ENCODE measurements at places on chromosomes 12 and 14.

GRCh38 chr12:108055141-108055540 is 73.9 kb upstream of the WSCD2 start:
- DNase-seq: no peak

DNA sequence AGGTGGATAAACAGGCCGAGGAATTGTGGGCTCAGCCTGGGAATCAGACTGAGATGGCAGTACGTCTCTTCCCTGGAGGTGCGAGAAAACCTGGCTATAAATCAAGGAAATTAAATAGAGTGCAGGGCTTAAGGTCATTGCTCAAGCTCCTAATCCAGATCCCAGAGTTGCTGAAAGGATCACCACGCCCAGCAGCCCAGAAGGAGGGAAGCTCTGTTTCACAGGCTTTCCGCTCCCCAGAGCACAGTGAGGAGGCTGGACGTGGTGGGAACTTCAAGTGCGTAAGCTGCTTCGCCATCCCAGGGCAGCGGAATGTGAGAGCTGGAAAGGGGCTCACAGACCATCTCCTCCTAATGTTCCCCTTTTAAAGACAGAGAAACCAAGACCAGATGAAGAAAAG is 651.6 kb upstream of the TBX3 start:
- no peak for DNase-seq

DNA sequence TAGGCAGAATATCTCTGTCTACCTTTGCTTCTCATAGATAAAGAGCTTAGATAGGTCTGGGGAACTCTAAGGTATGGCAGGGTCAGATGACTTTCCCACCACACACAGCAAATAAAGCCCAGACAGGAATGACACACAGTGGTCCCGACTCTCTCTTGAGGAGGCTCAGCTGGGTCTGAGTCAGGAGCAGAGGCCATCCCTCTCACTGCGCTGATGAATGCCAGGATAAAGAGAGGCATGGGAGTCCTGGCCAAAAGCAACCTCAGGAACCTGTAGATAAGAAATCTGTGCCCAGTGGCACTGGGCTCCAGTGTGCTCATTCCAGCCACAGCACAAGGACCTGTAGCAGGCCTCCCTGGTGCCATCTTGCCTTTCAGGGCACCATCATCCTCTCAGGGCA is 129.4 kb upstream of the PARP11 start:
- DNase-seq: no peak

- DNase-seq: no peak
Measured at GRCh38 chr12:118032188-118032587, 15.7 kb downstream of the RFC5 start.

GRCh38 chr12:105482951-105483350 is 152.5 kb downstream of the C12orf75 start:
- no peak for DNase-seq

DNA sequence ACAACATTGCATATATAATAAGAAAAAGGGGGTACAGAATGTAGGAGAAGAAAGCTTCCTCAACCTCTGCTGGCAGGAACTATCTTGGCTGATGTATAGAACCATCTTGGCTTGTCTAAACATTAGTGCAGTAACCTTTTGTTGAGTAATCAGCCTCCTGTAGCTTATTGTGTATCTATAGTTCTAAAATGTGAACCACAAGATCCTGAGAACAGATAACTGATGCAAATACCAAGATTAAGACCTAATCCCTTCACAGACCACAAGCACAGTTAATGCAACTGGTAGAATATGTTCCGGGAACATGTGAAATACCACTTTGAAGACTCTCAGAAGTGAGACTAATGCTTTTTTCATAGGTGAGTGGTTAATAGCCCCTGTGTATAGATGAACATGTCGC is 50.7 kb upstream of the KCNC2 start:
- DNase-seq: no peak

GRCh38 chr12:30643366-30643765 is 52.3 kb downstream of the IPO8 start:
- DNase-seq: no peak

DNA sequence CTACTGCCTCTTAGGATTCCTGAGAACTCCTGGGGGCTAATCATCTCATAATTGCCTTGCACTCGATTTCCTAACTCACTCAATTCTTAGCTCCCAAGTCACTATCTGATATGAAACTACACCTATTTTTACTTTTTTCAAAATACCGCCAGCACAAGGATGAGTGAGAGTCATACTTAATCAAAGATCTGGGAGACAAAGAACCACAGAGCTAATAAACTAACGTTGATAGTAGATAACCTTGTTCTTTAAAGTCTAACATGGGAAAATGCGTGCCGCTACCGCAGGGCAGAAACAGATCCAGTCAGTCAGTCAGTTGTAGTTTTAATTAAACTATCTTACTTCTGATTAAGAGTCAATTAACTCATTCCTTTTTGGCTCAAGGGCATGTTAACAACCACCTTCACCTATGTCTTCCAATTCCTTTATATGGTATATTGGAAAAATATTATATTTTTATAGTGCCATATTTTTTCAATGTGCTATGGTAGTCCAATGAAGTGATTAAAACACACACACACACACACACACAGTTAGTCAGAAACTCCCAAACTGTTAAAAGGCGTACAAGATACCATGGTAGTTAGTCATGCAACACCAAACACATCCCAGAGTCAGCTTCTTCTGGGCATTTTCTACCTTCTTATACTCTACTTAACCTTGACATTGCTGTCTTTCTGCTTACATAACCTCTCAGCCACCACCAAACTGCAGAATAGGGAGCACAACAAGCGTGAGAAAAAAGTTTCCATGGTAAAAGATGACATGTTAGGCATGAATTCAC is 114.0 kb downstream of the KLHL28 start:
- no peak for DNase-seq

GRCh38 chr14:73258845-73259611 is 21.7 kb downstream of the PAPLN start:
- no peak for DNase-seq

GRCh38 chr14:105378199-105378598 is 20.1 kb upstream of the TEX22 start:
- no peak for DNase-seq

DNA sequence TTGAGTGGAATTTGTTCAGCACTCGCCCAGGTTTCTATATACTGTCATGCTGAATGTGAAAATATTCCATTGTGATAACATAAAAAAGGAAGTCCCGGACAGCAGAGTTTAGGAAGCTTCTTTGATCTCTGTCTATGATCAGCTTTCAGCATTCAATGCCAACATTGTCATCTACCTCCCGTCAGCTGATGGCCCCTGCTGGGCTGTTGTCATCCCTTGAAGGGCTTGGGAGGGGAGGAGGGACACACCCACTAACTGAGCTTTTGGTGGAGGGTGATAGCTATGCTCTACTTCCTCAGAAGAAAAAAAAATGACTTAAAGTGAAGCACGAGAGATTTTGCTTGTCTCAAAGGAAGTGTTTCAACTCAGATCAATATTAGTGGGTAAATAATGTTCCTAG is 4.7 kb upstream of the KRT77 start:
- no peak for DNase-seq

DNA sequence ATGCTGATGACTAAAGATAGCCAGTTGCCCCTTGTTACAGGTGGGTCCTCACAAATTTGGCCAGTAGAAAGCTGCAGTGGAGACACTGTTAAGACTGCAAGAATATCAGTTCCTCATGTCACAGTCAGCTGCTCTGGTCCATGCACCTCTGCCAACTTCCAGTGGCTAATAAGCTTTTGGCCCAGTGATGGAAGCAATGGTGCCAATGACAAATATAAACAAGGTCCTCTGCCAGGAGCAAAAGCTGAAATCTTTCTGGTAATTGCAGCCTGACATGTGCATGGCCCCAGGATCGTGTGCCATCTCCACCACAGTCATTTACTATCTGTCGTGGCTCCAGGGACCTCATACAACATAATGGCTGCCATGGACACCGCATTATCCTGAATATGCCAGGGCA is 85.4 kb upstream of the TMEM260 start:
- DNase-seq: no peak

- DNase-seq: no peak
Measured at GRCh38 chr14:90255871-90256270, 482 bp upstream of the PSMC1 start.

- no peak for DNase-seq
Measured at GRCh38 chr12:108099778-108100489, 29.2 kb upstream of the WSCD2 start.

DNA sequence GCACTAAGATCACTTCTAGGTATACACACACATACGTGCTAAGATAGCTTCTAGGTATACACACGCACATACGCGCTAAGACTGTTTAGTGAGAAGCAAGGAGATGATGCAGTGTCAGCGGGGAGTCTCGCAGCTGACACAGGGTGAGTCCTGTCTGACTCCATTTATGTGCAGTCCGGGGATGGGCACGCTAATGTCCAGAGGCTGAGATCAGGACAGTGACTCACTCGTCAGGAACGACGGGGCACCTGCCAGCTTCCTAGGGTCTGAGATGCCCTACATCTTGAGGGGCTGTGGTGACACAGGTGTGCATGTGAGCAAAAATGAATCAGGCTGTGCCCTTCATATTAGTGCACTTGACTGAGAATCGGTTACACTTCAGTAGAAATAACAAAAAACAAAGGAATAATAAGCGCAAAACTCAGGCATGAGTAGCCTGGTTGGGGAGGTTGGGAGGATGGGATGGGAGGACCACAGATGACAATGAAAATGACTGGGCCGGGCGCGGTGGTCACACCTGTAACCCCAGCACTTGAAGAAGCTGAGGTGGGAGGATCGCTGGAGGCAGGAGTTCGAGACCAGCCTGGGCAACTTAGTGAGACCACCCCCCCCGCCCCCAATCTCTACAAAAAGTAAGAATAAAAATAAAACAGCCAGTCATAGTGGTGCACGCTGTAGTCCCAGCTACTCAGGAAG is 29.1 kb upstream of the ULK1 start:
- peak; percentile 2 for DNase-seq

DNA sequence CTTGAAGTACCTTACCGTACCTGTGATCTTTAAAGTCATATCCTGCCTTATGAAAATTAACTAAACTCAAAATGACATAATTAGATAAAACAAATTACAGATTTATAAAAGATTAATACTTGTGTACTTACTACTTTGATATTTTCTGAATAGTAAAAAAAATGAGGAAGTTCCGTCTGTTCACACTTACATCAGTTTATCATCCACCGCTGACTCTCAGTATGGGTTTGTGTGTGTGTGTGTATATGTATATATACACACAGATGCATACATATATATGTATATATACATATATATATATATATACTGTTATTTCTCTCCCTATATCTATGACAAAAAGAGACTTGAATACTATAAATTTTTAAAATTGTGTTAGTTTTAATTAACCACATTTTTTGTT is 65.0 kb upstream of the MON2 start:
- no peak for DNase-seq

- no peak for DNase-seq
Measured at GRCh38 chr12:91194500-91194899, 11.9 kb upstream of the DCN start.

- no peak for DNase-seq
Measured at GRCh38 chr14:69055125-69055524, 76.0 kb upstream of the ACTN1 start.

DNA sequence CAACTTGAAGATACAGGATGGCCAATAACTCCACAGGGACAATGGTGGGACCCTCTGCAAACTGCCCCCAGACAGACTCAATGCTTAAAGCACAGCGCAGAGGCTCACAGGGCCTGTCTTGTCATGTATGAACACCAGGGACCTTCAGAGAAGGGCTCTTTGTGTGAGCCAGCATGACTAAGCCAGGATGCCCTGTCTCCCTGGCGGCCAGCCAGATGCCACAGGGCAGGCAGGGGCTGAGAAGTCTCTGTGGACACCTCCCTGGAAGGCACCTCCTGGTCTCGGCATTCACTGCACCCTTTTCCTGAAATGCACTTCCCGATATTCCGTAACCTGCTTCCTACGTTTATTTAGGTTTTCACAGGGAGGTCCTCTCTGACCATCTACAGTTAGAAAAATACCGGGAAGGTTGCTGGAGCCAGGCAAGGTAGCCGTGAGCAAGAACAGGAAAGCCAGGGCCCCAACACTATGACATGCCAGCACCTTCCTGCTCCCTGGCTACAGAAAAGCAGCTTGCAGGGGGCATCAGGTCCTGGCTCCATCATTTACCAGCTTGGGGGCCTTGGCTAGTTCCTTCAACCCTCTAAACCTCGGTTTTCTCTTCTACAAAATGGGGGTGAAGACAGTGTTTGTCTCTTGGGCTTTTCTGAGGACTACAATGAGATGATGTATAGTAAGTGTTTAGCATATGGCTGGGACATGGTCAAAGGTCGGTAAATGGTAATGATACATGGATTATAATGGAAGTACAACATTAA is 65.0 kb downstream of the PITPNM2 start:
- DNase-seq: peak; percentile 45

- DNase-seq: peak; percentile 75
Measured at GRCh38 chr12:54216797-54217661, 28.2 kb upstream of the SMUG1 start.

GRCh38 chr14:24195186-24196070 is at the start of gene TM9SF1:
TM9SF1 (minus strand) TSS chr14:24195441; CDS start chr14:24195019, 422 bp downstream.
- peak; percentile 94 for DNase-seq

GRCh38 chr12:14387219-14387871 is 21.9 kb downstream of the ATF7IP start:
- no peak for DNase-seq

GRCh38 chr12:32690927-32691326 is 11.8 kb downstream of the DNM1L start:
- no peak for DNase-seq

DNA sequence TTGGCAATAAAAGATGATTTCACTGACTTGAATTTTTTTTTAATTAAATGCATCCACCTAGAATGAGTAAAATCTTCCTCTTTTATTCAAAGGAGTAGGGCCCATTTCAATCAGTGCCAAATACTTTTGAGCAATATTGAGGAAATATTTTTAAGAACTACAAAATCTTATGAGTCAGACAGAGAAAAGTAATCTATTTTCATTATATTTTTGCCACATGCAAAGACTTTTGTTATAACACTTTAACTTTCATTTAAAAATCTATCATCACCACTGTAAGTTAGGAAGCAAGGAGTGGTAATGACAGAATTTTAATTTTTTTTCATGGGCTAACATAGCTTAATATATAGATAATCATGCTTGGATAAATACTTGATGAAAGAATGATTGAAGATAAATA is 345.2 kb upstream of the KITLG start:
- no peak for DNase-seq

- no peak for DNase-seq
Measured at GRCh38 chr12:8958066-8958465, 8.6 kb upstream of the M6PR start.

GRCh38 chr12:76697849-76698248 is 66.1 kb upstream of the ZDHHC17 start:
- no peak for DNase-seq

- no peak for DNase-seq
Measured at GRCh38 chr14:58737511-58737910, 99.7 kb downstream of the DACT1 start.

DNA sequence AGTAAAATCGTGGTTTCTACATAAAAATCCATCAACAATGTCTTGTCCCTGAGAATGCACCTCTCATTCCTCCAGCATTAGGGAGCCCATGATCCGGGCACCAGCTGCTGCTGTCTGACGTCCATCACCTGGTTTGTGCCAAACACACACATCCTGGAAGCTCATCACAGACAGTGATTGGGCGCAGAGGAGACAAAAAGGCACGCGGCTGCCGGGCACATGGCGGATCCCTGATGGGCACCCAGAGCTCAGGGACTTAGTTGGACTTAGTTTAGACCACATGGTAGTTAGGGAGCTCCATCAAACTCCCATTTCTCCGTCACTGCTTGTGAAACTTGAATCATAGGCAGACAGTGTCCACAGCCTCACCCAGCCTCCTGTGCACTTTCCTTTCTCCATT is 1059.3 kb downstream of the TMEM121 start:
- DNase-seq: no peak

- no peak for DNase-seq
Measured at GRCh38 chr12:78853231-78853630, 11.3 kb upstream of the SYT1 start.
